ENCODE measurements at places on chromosomes 1 and 21.

- no peak for DNase-seq
Observed at GRCh38 chr1:100364697-100365096, 12.4 kb downstream of the CDC14A start.

- DNase-seq, result no peak
Observed at GRCh38 chr1:209783386-209783785, 973 bp downstream of the C1orf74 start.

DNA sequence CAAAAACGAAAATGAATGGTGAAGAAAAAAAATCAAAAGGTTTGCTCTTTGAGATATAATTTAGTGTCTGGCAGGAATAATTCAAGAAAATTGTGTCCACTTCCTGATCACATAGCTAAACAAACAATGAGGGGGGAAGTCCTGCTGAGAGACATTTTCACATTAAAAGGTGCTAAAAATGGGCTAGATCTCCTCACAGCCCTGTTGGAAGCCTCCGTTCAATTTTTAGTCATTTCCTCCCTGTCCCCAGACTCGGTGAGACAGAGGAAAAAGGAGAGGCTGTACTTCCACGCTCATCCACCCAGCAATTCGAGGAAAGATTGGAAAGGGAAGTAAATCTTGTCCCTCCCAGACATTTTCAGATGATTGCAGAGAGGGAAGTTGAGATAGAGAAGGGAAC lies 103.7 kb downstream of the BARHL2 start:
- no peak for DNase-seq

- DNase-seq, result peak; percentile 53
Observed at GRCh38 chr1:88800382-88801051, 90.8 kb downstream of the GTF2B start.

- no peak for DNase-seq
Observed at GRCh38 chr1:228975238-228975907, 240.1 kb downstream of the RHOU start.

Measured in D341Med (cell line).